ENCODE measurements at places on chromosomes 5 and 9.
A peak's percentile ranks its signal among the peaks of the same experiment; 100 is the strongest.

GRCh38 chr5:144451187-144451973 lies 280.7 kb downstream of the KCTD16 start:
- DNase-seq, result no peak

- no peak for DNase-seq
Observed at GRCh38 chr9:131591845-131592208, 46.5 kb downstream of the PRRT1B start.

DNA sequence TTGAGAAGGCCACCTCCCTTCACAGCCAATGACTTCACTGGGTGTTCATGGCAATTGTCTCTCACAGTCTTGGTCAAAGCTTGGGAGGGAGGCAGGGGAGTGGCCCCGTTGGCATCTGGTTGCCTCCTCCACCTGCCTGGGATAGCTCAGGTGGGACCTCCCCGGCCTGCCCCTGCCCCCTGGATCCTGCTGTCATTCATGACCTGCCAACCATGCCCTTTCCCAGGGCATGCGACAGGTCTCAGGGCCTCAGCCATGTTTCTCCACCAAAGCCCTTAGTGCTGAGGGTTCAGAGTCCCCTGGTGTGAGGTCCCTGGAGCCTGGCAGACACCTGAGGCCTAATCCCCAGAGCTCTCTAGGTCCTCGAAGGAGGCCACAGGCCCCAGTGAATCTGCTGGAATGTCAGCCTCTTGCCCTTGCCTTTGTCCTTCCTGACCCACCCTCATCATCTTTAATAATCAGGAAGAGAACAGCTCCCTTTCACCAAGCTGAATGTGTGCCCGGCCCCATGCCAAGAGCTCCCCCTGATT lies 5.6 kb downstream of the DAB2IP start:
- no peak for DNase-seq

DNA sequence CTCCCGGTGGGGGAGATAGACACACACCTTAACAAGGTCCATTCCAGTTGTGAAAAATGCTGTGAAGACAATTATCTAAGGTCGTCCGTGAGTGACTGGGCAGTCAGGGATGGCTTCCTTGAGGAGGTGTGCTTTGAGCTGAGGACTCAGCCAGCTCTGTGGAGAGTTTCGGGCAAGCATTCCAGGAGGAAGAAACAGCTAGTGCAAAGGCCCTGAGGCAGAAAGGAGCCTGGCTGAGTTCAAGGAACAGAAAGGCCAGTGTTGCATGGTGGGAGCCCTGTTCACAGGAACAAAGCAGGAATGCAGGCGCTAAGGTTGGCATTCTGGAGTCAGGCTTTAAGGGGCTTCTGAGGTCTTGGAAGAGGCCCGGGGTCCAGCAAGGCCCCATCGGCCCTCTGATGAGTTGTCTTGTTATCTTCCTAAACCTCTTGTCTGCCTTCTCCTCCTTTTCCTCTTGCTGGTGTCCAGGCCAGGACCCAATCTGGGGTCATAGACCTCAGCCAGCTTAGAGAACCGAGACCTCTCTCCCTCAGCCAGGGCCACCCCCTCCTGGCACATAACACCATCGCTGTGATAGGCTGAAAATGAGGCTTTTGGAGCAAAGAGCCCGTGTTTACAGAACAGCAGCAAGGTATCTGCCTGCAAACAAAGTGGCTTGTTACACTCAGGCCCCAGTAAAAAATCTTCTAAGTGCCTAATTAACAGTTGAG lies 270.2 kb upstream of the MVB12B start:
- no peak for DNase-seq

DNA sequence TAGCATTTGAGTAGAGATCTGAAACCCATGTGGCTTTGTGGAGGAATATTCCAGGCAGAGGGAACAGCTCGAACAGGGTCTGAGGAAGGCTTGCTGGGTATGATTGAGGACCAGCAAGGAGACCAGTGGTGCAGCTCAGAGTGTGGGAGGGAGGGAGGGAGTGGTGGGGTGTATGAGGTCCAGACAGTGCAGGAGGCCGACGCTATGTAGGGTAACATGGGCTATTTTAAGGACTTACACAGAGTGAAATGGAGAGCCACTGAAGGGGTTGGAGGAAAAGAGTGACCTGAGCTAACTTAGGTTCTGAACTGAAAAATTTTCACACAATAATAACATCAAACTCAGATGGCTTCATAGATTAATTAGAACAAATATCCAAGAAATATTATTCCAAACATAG lies 41.9 kb downstream of the HMGXB3 start:
- no peak for DNase-seq

DNA sequence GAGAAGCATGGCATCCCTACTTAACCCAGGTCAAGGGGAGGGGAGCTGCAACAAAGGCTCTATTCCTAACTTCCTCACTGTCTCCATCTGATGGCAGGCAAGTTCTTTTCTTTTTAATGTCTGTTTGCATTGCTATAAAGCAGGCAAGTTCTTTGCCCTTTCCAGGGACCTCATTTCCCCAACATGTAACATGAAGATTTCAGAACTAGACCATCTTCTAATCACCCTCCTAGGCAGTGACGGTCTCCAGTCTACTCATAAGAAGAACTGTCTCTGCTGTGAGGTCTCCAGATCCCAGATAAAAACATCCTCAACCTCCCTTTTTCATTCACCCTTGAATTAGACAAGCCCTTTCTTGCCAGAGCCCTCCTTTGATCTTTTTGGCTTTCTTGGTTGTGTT lies 42.1 kb downstream of the PPP1R2B start:
- DNase-seq, result no peak

DNA sequence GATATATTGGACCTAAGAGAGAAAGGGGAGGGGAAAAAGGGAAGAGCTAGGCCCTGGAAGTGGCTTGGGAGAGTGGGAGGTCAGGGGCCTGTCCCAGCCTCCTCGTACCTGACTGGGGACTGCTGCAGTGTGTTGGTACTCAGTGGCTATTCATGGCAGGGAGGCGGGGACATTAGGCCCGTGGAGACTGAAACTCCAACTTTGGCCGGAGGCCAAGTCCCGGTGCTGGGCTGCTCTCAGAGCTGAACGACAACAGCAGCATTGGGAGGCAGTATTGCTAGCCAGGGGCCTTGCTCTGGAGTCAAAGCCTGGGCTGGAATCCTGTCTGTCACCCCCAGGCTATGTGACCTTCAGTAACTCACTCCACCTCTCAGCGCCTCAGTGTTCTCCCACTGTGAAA lies 37.8 kb downstream of the NEURL1B start:
- DNase-seq, result no peak

DNA sequence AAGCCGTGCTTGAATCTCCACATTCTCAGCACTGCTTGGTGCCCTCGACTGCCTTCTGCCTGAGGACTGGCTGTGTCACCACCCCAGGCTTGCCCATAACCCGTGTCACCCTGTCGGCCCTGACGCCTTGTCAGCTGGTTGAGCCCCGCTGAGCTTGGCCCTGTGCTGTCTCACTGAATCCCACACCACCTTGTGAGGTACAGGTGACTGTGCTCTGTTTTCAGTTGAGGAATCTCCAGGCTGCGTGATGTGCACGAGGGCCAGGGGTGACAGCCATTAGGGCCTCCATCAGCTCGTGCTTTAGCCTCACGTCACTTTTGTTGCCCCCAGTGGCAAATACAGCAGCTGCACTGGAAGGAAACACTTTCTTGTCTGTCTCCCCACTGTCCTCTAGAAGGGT lies 90.7 kb downstream of the CACNA1B start:
- DNase-seq, result no peak

DNA sequence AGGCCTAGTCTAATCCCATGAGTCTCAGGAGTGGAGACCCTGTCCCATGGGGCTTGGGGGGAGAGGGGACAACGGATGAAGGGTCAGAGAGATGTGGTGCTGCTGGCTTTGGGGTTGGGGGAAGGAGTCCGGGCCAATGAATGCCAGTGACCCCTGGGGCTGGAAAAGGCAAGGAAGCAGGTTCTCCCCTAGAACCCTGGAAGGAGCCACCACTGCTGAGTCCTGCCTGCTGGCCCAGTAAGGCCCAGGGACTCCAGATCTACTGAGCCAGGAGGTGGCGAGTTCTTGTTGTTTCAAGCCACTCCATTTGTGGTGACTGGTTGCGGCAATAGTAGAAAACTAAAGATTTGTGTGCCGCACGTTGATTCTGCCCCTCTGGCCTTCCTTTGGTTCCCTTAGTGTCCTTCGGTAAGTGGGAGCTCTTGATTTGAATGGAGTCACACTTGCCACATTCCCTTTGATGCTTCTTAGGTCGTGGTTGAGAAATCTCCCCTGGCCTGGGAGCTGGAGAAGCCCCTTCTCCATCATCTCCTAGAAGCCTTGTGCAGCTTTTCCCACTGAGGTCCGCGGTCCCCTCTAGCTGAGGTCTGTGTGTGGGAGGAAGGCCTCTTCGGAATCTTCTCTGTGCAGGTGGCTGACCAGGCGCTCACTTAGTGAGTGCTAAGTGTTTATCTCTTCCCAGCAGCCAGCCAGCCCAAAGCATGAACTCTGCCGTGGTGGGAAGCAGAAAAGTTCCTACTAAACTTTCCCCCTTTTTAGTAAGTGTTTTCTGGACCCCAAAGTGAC lies 9.0 kb downstream of the FCN1 start:
- DNase-seq, result no peak

DNA sequence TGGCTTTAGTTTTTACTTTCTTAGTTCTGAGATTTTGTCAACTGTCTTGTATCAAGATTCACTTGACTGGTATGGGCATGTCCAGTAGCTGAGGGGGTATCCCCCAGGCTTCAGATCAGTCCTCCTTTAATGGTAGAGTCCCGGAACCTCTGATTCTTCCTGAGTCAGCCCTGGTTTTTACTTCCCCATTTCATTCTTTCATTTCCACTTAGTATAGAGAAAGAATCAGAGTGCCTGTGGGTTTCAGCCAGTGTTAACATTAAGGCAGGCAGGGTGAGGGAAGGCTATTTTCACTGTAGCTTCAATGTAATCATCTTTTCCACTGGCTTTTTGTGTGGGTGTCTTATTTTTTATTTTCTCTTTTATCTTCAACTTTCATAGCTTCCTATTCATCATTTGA lies 8.3 kb upstream of the COMMD10 start:
- DNase-seq, result peak; percentile 11

DNA sequence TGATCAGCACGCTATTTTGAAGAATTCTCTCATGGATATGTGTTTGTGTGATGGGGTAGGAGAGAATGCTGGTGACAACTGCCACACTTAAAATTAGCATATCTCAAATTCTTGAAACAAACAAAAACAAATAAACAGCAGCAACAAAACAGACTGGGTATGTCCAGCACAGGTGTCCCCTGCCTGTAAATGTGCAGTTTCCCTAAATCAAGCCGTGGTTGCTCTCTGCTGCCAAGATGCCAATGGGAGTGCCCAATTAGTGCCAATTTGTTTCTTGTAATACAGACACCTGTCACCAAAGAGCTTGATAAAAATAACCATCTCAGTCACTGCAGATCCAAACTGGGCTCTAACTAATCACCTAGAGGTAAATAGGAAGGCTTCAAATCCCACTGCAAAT lies 144.2 kb upstream of the SMARCA2 start:
- no peak for DNase-seq

DNA sequence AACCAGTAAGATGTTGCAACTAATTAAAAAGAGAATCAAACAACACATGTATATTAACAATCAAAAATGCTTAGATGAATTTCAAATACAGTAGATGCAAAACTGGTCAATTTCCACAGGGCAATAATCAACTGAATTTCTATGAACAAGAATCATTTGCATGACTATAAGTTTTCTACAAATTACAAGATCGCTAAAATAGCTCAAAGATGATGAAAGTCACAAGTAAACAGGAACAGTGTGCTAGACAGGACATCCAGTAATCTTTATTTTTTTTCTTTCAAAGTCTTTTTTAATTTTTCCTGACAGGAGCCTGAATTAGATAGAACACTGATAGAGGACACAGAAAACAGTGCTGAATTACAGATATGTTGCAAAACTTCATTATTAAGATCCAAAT lies 608.2 kb upstream of the DAB2 start:
- DNase-seq, result no peak

- DNase-seq, result no peak
Observed at GRCh38 chr9:34370970-34371880, 5.5 kb downstream of the MYORG start.

DNA sequence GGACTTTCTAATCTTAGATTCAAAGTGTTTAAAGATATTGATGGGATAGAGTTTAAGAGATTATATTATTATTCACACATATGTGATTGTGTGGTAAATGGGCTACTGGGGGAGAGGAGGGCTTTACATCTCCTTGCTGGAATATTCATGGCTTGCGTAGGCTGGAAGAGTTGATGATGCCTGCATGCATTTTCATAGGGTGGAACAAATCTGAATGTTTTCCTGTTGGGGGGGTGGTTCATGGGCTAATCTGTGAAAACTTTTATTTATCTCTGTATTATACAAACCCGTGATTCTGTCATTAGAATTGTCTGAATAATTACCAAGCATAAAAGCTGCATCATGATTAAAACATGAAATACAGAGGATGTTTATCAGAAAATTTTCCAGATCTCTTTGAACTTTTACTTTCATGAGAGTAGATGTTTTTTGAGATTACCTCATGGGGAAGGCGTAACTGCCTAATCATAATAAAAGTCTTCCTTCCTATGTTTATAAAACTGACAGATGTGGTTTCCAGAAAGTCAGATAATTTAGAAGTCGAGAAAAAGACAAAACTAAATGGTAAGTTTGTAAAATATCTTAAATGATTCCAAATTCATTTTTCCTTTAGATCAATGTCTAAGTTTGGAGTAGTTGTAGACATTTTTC lies 1185.4 kb upstream of the SEMA6A start:
- DNase-seq, result no peak

- DNase-seq, result peak; percentile 7
Observed at GRCh38 chr9:31542384-31543055, 841.9 kb upstream of the ACO1 start.

- no peak for DNase-seq
Observed at GRCh38 chr5:173640156-173640804, 23.8 kb upstream of the BOD1 start.

- no peak for DNase-seq
Observed at GRCh38 chr5:150301901-150302300, 804 bp downstream of the ARSI start.

GRCh38 chr5:124906339-124907097 lies 160.1 kb upstream of the ZNF608 start:
- DNase-seq, result no peak

DNA sequence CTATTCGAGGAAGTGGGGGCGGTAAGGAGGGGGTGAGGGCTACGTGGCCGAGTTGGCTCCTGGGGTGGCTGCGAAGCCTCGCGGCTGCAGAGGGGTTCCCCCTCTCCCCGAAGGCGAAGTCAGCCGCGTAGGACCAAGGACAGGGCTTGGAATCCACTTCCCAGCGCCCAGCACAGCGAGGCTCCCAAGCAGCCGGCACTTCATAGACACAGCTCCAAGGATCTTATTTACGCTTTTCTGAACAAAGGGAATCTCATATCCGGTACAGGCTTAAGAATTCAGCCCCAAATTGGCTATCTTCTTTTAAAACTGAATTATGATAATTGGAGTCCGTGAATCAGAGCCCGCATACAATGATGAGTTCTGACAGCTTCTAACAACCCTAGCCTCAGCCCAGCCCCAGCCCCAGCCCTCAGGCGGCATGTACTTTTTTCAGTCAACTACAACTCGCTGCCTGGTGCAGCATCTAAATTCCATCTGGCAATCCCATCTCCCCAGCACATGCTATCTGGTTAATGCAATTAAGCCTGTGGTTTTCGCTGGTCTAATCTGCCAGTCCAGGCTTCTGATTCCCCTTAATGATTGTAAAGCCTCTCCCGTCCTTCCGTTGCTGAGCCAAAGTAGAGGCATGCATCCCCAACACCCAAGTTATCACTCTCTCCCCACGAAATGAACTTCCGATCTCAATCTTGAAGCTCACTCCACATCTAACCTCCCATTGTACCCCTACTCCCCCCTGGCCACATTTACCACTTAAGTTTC lies 1.0 kb downstream of the ELAVL2 start:
- DNase-seq, result no peak

Data from activated CD4-positive, alpha-beta T cell treated with anti-CD3 and anti-CD28 coated beads, Interleukin-2, amount 50 U/mL, for 48 hours (primary cell).